Endothelial cell (in vitro differentiated cells): ENCODE measurements at places on chromosomes 4 and X. TPM values are rescaled to one million over a fixed set of nuclear protein-coding genes. Genes with fewer than 3 reads are reported as not detected.

SPATA4 gene
- not detected for total RNA-seq

EPGN gene
- not detected for total RNA-seq

IGSF1 gene
- 1.1 TPM for total RNA-seq

KIAA1210 gene
- not detected for total RNA-seq

AVPR2 gene
- total RNA-seq: 0.77 TPM

TMA16 gene
- 19.0 TPM for total RNA-seq

CSAG3 gene
- total RNA-seq: 5.5 TPM

ZRSR2 gene
- 8.4 TPM for total RNA-seq

- H3K4me3 ChIP-seq: no peak overlapping the region
- H3K27ac ChIP-seq: no peak overlapping the region
- no peak for DNase-seq
- H3K4me1 ChIP-seq: peaks cover 57% of the 10 kb centered on the region
- H3K36me3 ChIP-seq: peaks cover 4% of the 10 kb centered on the region
- H3K27me3 ChIP-seq: peaks cover 3% of the 10 kb centered on the region
Observed at GRCh38 chrX:40090050-40090804, 7.5 kb downstream of the BCOR start.

GRCh38 chr4:17126321-17126966, 228.0 kb upstream of the LDB2 start:
- no peak overlapping the region for H3K4me3 ChIP-seq
- H3K4me1 ChIP-seq: no peaks in the 10 kb centered on the region
- H3K27ac ChIP-seq: no peak overlapping the region
- no peaks in the 10 kb centered on the region for H3K36me3 ChIP-seq

GRCh38 chr4:26132858-26133257, 188.0 kb upstream of the RBPJ start:
- peaks cover 4% of the 10 kb centered on the region for H3K36me3 ChIP-seq
- no peak overlapping the region for H3K4me3 ChIP-seq
- no peaks in the 10 kb centered on the region for H3K4me1 ChIP-seq

- no peaks in the 10 kb centered on the region for H3K36me3 ChIP-seq
- no peak overlapping the region for H3K27ac ChIP-seq
- H3K4me1 ChIP-seq: no peaks in the 10 kb centered on the region
- H3K4me3 ChIP-seq: no peak overlapping the region
- no peaks in the 10 kb centered on the region for H3K27me3 ChIP-seq
Observed at GRCh38 chr4:129994715-129995114, 898.8 kb downstream of the C4orf33 start.

DNA sequence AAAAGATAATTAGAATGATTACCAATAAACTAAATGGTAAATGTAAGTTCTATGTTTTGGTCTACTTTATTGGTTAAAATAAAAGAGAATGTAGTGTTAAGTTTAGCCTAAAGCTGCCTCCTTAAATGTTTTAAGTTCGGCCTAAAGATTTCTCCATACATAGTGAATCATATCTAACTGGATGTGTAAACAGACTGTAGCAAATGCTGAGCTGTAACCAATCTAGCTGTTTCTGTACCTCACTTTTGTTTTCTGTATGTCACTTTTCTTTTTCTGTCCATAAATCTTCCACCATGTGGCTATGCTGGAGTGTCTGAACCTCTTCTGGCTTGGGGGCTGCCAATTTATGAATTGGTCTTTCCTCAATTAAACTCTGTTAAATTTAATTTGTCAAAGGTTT, 121.2 kb downstream of the TBCK start:
- H3K4me1 ChIP-seq: no peaks in the 10 kb centered on the region
- no peak overlapping the region for H3K4me3 ChIP-seq
- H3K27me3 ChIP-seq: no peaks in the 10 kb centered on the region
- H3K27ac ChIP-seq: no peak overlapping the region
- no peak for DNase-seq

DNA sequence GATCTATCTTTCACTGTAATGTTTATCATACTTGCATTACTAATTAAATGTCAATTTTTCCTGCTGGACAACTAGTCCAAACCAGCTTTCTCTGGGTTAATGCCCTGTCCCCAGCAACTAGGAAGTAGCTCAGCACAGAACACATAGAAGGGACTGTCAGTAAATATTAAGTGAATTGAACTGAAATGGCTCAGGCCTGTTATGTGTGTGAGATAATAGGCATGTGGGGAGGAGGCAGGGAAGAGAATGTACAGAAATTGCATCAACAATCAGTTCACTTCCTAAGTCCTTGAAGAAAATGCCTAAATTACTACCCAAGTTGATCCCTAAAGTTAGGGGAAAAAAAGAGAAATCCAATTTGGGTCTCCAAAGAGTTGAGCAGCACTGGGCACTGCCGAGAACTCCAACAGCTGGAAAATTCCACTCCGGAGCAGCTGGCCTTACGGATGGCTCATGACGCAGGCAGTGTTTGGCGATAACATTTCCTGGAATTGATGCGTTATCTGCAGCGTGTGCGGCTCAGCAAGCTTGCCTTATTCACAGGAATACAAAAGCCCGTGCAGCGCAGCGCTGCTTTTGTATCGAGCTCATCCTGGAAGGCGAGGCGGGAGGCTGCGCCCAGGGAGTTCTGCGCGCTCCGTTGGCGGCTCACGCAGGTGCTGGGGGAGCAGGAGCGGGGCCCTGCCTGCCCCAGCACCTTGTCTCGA, 297.3 kb upstream of the LCORL start:
- H3K36me3 ChIP-seq: no peaks in the 10 kb centered on the region
- no peak for DNase-seq
- no peaks in the 10 kb centered on the region for H3K4me1 ChIP-seq
- H3K27ac ChIP-seq: no peak overlapping the region
- H3K27me3 ChIP-seq: no peaks in the 10 kb centered on the region
- H3K4me3 ChIP-seq: no peak overlapping the region

GRCh38 chr4:8538703-8539567, 41.3 kb upstream of the GPR78 start:
- peaks cover 4% of the 10 kb centered on the region for H3K36me3 ChIP-seq
- no peak overlapping the region for H3K4me3 ChIP-seq
- H3K4me1 ChIP-seq: peaks cover 35% of the 10 kb centered on the region

- peaks cover 3% of the 10 kb centered on the region for H3K4me1 ChIP-seq
- peaks cover 4% of the 10 kb centered on the region for H3K36me3 ChIP-seq
- H3K27ac ChIP-seq: no peak overlapping the region
- no peak overlapping the region for H3K4me3 ChIP-seq
- peaks cover 2% of the 10 kb centered on the region for H3K27me3 ChIP-seq
- no peak for DNase-seq
Observed at GRCh38 chr4:79898055-79898454, 175.0 kb downstream of the ANTXR2 start.

GRCh38 chr4:44996276-44996845, 270.0 kb upstream of the GNPDA2 start:
- H3K4me3 ChIP-seq: no peak overlapping the region
- DNase-seq: no peak
- H3K36me3 ChIP-seq: no peaks in the 10 kb centered on the region
- H3K27ac ChIP-seq: no peak overlapping the region

GRCh38 chr4:125725957-125726525, 411.3 kb downstream of the FAT4 start:
- no peaks in the 10 kb centered on the region for H3K27me3 ChIP-seq
- no peak for DNase-seq
- peaks cover 13% of the 10 kb centered on the region for H3K4me1 ChIP-seq
- H3K4me3 ChIP-seq: no peak overlapping the region
- H3K36me3 ChIP-seq: no peaks in the 10 kb centered on the region

DNA sequence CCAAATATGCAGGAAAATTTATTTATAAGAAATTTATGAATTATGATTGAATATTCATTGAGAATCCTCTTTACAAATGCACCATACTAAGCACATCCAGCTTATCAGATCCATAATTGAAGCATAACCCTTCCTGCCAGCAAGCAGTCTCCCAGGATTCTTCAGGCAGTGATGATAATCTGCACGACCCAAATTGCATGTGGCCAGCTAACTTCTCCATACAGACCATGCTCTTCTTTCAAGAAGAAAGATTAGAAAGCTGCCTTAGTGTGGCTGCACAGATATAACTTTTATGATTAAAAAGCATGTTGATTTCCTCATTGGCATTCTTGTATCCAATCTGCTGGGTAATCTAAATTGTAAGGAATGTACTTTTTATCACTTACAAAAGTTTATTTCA, 3.3 kb upstream of the CBR4 start:
- no peaks in the 10 kb centered on the region for H3K36me3 ChIP-seq
- H3K27me3 ChIP-seq: peaks cover 3% of the 10 kb centered on the region
- no peak overlapping the region for H3K4me3 ChIP-seq
- no peak for DNase-seq
